ENCODE measurements at places on chromosomes 12 and 14.

GRCh38 chr12:70890895-70891832 is 29.4 kb downstream of the PTPRR start:
- no peak for DNase-seq

GRCh38 chr14:20707622-20708021 is 19.1 kb downstream of the ANG start:
- DNase-seq, result no peak

- no peak for DNase-seq
Observed at GRCh38 chr12:67364228-67364627, 95.1 kb downstream of the CAND1 start.

- DNase-seq, result no peak
Observed at GRCh38 chr12:107783406-107784376, 9.2 kb downstream of the ASCL4 start.

- no peak for DNase-seq
Observed at GRCh38 chr12:54657105-54657607, 9.0 kb upstream of the DCD start.

DNA sequence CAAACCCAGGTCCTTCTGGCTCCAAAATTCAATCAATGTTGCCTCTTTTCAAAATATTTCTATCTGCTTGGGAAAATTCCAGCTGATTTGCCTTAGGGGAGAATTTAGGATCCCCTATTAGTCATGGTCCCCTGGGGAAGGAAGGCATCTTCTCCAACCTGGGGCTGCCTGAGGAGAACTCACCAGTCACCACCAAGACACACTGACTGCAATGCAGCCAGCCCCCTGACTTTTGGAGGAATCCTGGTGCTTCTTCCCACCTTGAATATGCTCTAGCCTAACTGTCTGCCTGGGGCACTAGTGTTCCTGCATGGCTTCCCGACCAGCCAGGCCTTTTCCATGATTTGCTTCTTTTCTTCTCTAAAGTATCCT is 71.8 kb upstream of the BCL2L14 start:
- DNase-seq, result no peak

DNA sequence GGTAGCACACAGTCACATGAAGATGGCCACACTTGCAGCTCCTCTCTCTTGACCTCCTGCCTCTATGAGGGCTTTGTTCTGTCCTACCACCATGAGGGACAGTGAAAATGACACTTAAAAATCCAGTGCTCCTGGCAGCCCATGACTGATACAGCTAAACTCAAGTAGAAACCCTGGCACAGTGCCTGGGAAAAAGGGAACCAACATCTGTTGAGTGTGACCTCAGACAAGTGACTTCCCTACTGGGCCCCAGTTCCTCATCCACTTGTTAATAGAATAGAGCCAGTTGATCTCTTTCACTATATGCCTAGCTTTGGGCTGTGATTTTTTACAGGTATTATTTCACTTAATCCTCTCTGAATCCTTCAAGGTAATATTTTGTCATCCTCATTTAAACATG is 4.8 kb downstream of the GUCY2C start:
- no peak for DNase-seq

DNA sequence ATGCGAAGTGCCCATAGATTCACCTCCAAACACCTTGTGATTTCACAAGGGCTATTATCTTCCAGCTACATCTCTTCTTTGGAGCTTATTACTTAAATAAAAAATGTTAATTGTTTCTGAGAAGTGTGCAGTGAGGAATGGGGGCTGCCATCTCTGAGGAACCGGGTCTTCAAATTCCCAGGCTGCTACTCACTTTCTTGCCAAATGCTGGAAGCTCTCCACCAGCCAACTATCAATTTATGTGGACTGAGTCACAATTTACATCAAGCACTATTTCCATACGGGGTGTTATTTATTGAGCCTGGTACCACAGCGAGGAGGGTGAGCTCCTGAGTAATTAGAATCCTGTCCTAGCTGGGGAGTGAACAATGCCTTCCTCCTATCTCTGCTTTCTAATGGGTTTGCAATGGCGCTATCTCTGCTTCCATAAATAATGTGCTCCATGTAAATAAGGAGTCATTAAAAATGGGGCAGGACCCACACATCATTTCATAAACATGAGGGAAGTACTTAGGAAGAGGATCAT is 898.3 kb downstream of the VRK1 start:
- DNase-seq, result no peak

DNA sequence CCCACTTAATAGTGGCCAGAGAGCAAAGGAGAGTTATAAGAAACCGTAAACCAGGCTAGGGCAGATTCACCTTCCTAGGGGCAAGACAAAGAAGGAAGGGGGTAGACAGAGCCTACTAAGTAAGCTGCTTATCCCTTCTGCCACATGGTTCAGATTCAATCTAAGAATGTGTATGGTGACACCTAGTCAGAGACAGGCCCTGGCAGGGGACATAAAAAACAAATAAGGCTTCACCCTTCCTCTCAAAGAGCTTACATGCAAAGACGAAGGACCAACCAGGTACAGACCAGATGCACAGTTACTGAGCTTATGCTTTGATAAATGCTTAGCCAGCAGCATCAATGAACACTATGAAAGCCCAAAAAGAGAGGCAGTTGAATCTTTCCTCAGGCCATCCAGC is 4.4 kb downstream of the CYP27B1 start:
- DNase-seq, result no peak

DNA sequence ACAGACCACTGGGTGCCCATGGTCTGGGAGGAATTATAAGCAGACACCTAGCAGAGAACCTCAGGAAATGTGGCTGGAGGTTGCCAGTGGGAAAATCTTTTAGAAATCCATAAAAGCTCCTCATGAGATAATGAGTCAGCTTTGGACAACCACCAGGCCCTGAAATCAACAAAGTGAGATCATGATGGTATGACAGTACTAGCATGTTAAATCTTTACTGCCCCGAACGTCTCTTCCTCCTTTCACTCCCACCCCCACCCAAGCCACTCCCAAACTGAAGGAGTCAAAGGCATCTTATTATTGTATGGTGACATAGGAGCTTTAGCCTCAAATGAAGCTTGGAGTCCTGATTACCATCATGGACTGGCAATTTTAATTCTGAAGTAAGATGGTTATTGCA is 240.0 kb downstream of the DIO2 start:
- DNase-seq, result peak; percentile 67

GRCh38 chr12:127485528-127485927 is 781.4 kb upstream of the TMEM132C start:
- DNase-seq, result peak; percentile 80

GRCh38 chr14:90678420-90678819 is 137.8 kb downstream of the TTC7B start:
- no peak for DNase-seq

- no peak for DNase-seq
Observed at GRCh38 chr12:48651681-48652080, 30.4 kb downstream of the KANSL2 start.

DNA sequence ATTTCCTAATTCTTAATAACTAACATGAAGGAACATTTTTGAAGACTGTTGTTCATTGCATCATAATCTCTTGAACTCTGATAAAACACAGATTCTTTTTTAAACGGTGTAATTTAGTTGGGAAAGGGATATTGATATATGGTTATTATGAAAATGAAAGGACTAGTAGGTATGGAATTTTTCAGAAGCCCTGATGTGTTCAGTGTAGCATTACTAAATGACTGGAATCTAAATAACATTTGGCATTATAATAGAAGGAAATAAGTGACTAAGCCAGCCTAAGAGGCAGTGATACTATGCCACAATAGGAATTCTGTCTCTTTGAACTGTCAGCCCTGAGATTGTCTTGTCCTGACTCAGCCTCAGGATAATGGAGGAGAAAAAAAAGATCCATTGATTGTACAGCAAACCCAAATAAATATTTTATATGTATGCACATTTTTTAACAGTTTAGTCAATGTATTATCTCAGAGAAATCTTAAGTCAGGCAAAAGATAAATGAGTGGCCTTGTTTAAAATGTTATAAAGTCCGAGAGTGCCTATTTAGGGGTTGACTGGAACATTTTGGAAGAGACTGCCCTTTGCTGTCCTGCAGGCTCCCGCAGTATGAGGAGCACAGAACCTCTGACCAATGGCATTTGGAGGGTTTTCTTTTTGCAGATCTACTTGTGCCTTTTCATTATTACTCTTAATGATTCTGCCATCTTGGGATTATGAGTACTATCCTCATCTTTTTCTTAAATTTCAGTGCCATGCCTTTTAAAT is 271.2 kb downstream of the EGLN3 start:
- peak; percentile 48 for DNase-seq

- no peak for DNase-seq
Observed at GRCh38 chr12:117699575-117699974, 269.2 kb downstream of the KSR2 start.

- no peak for DNase-seq
Observed at GRCh38 chr14:68160779-68161546, 341.4 kb downstream of the RAD51B start.

DNA sequence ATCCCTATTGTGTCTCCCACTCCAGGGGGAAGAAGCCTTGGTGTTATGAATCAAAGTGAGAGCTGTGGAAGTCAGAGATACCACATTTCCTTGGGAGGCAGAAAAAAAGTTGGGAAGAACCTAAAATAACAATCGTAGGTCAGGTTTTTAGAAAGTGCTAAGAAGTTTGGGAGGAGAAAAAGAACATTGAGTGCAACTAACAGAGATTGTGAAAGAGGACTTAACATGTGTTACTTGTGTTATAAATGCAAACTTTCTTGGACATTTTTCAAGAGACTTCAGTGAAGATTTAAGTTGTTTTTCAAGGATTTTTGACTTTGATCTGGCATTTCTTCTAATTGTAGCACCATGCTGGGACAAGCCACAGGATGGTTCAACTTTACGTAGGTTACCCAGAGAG is 7.8 kb upstream of the ERP27 start:
- DNase-seq, result no peak

DNA sequence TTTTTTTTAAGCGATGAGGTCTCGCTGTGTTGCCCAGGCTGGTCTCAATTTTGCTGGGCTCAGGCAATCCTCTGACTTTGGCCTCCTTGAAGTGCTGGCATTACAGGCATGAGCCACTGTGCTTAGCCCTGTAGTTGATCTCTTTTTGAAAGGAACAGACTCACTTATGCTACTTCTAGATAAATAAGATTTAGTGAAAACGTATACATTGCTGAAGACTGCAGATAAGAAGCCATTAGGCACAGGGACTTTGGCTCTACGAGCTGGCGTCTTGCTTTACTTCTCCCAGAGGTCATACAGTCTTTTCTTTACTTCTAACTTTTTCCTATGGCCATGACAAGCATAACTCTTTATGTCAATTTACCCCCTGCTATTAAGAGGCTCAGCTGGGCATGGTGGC is 9.4 kb downstream of the PTGR2 start:
- no peak for DNase-seq

DNA sequence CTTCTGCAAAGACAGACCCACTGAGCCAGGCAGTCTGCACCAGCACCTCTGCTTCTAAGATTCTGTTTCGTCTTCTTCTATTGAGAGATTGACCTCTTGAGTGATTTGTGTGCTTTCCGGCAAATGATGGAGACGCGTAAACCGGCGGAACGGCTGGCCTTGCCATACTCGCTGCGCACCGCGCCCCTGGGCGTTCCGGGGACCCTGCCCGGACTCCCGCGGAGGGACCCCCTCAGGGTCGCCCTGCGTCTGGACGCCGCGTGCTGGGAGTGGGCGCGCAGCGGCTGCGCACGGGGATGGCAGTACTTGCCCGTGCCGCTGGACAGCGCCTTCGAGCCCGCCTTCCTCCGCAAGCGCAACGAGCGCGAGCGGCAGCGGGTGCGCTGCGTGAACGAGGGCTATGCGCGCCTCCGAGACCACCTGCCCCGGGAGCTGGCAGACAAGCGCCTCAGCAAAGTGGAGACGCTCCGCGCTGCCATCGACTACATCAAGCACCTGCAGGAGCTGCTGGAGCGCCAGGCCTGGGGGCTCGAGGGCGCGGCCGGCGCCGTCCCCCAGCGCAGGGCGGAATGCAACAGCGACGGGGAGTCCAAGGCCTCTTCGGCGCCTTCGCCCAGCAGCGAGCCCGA is 703 bp downstream of the ASCL4 start:
- no peak for DNase-seq

DNA sequence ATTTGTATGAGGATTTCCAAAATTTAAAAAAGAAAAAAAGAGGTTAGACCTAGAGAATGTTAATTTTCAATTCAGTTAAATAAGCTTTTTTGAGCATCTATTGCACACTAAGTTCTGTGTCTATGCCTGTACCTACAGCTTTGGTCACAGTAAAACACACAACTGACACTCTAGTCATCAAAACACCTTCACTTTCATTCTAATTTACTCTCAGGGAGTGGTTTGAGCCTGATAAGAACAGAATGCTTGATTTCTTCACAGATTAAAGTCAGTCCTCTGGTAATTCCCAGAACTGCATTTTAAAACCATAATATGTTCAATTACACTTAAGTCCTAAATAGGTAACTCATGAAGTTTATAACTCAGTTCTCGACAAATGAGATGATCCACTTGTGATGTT is 9.2 kb downstream of the SLC5A8 start:
- DNase-seq, result no peak

- DNase-seq, result no peak
Observed at GRCh38 chr12:76037130-76038103, 5.8 kb upstream of the PHLDA1 start.

DNA sequence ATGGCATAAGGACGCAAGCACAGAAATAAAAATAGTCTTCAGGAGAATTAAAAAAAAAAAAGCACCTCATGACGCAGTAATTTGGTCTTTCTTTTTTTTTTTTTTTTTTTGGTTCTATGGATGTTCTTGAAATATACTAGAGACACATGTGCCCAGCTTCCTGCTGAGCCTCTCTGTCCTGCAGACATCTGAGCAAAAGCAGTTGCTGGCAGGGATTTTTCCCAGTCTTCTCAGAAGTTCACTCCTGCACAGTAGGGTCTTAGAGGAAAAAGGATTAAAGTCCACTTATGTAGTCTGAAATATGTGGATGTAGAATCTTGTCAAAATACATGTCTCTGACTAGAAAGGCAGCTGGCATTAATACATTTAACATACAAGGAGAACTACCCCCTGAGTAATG is 1888.1 kb upstream of the SEL1L start:
- no peak for DNase-seq

GRCh38 chr12:65443038-65443437 is 164.6 kb downstream of the MSRB3 start:
- no peak for DNase-seq

- no peak for DNase-seq
Observed at GRCh38 chr12:131378176-131378842, 332.6 kb upstream of the SFSWAP start.

- no peak for DNase-seq
Observed at GRCh38 chr12:3436461-3437065, 54.4 kb upstream of the PRMT8 start.

DNA sequence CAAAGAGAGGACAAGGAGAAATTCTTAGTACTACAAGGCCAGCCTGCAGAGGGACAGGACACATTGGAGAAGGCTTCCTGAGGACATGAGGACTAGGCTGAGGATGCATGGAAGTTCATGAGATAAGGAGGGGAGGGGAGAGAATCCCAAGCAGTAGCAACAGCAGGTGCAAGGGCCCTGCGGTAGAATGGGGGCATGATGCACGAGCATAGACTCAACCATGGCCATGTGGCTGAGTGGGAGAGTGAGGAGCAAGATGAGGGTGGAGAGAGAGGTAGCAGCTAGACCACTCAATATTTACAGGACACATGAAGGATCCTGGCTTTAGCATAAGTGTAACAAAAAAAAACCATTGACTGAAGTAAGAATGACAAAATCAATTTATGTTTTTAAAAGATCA is 128.1 kb downstream of the PPM1H start:
- DNase-seq, result no peak

GRCh38 chr14:23727566-23728335 is 91.6 kb downstream of the DHRS2 start:
- DNase-seq, result peak; percentile 28

- peak; percentile 98 for DNase-seq
Observed at GRCh38 chr12:109461846-109462756, 15.0 kb downstream of the KCTD10 start.
